ENCODE measurements at places on chromosomes 5 and 9. TPM values are rescaled to one million over a fixed set of nuclear protein-coding genes. Genes with fewer than 3 reads are reported as not detected.

The CARTPT gene
- total RNA-seq, result not detected

The HAPLN1 gene
- not detected for total RNA-seq

The MRPL50 gene
- 7.3 TPM for total RNA-seq

The SLC6A19 gene
- 0.66 TPM for total RNA-seq

The CEP72 gene
- 1.3 TPM for total RNA-seq

The PCDHGB3 gene
- 10.2 TPM for total RNA-seq

The SPATA31C1 gene
- not detected for total RNA-seq

The NIPAL4 gene
- not detected for total RNA-seq

The CYLC2 gene
- total RNA-seq, result not detected

The LECT2 gene
- total RNA-seq, result not detected

The GKAP1 gene
- total RNA-seq, result 8.2 TPM

The PCDHGA3 gene
- total RNA-seq, result 11.2 TPM

The ARHGAP26 gene
- 12.5 TPM for total RNA-seq

The PCDHB15 gene
- 3.6 TPM for total RNA-seq

The PCDHGB4 gene
- 3.6 TPM for total RNA-seq

The IFNE gene
- 0.26 TPM for total RNA-seq

The ARAP3 gene
- 4.6 TPM for total RNA-seq

The CAMK2A gene
- total RNA-seq, result 0.26 TPM

The GRXCR2 gene
- not detected for total RNA-seq
